ENCODE measurements at places on chromosomes 12 and 14.

GRCh38 chr14:51855234-51855633 is 5.2 kb upstream of the GNG2 start:
- DNase-seq = no peak

GRCh38 chr12:95709152-95709551 is 81.4 kb downstream of the NTN4 start:
- DNase-seq = no peak

DNA sequence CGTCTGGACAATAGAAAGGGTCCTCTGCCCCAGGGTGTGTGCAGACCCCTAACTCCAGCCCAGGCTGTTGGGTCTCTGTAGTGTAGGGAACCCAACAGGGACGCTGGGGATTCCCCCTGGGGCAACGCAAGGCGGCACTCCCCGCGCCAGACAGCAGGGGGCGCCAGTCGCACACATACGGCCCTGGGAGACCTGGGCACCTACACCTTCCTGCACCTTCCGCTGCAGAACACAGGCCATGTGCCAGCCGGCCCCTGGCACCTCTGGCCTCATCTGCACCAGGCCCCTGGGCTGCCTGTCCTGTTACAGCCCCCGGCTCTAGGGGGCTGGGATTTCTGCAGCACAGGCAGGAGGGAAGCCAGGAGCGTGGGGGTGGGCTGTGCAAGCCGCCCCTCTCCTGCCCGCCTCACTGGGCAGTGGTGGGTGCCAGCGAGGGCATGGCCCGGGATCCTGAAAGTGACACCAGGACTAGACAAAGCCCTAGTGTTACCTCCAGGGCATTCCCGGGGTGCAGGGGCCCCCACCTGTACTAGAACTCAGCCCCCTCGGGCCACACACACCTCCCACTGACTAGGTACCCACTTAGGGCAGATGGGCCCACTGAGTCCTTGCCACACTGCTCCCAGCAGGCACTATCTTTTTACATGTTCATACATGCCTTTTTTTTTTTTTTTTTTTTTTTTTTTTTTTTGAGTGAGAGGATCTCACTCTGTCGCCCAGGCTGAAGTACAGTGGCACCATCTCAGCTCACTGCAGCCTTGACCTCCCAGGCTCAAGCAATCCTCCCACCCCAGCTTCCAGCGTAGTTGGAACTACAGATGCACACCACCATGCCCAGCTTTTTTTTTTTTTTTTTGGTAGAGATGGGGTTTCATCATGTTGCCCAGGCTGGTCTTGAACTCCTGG is 37.5 kb downstream of the CCNK start:
- peak; percentile 83 for DNase-seq

- no peak for DNase-seq
Observed at GRCh38 chr12:60172266-60173211, 576.7 kb downstream of the SLC16A7 start.

DNA sequence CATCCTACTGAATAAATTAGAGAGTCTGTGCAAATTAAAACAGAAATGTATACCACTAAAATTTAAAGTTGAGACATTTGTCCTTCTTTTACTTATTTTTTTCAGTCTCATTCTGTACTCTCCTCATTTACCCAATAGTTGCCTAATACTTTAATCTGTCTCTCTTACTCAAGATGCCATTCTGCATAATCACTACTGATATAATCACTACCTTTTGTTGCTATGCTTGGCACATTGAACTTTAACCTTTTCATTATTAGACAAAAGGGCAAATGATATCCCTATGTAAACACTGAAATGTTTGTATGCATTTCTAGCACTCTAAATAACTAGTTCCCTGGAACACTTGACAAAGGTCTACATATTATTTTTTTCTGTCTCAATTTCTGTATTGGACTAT is 1108.3 kb upstream of the FLRT2 start:
- DNase-seq = no peak

Measured in CD4-positive, alpha-beta T cell treated with Interleukin-12 subunit alpha and Interleukin-12 subunit beta, for 1 hour (primary cell).